Epithelial cell of proximal tubule (primary cell): ENCODE measurements at places on chromosomes 4 and X.
A peak's percentile ranks its signal among the peaks of the same experiment; 100 is the strongest.

DNA sequence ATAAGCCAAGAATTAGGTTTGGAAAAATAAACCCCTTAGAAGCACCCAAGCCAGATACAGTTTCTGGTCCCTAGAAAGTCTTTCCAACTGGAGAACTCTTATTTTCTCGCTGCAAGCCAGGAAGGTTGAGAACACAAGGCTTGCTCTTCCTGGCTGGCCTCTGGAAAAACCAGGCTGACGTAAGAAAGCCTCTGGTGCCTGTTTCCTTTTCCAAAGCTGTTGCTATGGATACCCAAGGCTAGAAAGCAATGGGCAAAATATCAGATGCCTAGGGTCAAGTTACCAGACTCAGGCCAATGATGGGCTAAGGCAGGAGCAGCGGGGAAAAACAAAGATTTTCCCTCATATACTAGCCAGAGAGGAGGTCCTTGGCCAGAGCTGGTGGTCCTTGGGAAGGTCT is 281.6 kb downstream of the KLHL13 start:
- DNase-seq: no peak

DNA sequence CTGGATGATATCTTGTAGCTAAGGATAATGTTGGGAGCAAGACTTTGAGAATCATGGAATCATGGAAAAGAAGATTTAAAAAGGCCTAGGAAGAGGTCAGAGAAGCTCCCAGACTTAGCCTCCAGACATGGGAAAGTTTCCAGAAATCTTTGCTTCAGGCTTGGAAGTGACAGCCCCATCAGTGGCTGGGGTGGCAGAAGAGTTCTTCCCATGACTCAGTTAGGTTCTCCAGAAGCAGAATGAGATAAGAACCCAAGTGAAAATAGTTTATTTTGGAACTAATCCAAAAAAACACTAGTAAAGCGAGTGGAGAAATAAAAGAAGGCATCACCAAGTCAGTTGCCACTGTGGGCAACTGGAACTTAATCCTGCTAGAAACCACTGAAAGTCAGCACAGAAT is 506.9 kb downstream of the MID1IP1 start:
- no peak for DNase-seq

DNA sequence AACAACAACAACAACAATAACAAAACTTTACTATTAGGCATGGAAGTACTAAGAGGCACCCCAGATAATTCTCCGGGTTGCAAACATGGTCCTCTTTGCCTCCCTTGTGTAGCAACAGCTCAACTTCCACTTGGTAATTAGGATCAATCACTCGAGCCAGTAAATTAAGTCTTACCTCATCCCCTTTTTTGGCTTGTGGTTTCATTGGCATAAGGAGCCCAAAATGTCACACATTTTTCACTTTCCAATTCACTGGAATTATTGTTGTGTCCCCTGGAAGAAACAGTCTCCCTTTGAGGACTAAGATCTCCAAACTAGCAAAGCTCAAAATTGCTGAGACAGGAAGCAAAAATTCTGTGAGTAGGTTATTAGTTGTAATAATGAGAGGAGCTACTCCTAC is 49.2 kb upstream of the HSD17B10 start:
- DNase-seq: no peak

- DNase-seq: no peak
These were observed 105.9 kb downstream of the FBXO8 start for GRCh38 chr4:174177536-174177935.

GRCh38 chrX:18424482-18425198 is 768 bp upstream of the CDKL5 start:
- DNase-seq: no peak

DNA sequence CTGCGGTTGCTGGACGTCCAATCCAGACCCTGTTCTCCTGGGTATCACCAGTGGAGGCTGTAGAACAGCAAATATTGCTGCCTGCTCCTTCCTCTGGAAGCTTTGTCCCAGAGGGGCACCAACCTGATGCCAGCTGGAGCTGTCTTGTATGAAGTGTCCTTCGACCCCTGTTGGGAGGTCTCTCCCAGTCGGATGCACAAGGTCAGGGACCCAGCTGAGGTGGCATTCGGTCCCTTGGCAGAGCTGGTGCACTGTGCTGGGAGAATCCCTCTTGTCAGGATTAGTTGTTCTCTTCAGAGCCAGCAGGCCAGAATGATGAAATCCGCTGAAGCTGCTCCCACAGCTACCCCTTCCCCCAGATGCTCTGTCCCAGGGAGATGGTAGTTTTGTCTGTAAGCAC is 110.3 kb upstream of the ZXDB start:
- DNase-seq: no peak

GRCh38 chrX:34437586-34437985 is 219.5 kb downstream of the TMEM47 start:
- DNase-seq: no peak

GRCh38 chrX:46727441-46727840 is 31.5 kb downstream of the SLC9A7 start:
- no peak for DNase-seq

DNA sequence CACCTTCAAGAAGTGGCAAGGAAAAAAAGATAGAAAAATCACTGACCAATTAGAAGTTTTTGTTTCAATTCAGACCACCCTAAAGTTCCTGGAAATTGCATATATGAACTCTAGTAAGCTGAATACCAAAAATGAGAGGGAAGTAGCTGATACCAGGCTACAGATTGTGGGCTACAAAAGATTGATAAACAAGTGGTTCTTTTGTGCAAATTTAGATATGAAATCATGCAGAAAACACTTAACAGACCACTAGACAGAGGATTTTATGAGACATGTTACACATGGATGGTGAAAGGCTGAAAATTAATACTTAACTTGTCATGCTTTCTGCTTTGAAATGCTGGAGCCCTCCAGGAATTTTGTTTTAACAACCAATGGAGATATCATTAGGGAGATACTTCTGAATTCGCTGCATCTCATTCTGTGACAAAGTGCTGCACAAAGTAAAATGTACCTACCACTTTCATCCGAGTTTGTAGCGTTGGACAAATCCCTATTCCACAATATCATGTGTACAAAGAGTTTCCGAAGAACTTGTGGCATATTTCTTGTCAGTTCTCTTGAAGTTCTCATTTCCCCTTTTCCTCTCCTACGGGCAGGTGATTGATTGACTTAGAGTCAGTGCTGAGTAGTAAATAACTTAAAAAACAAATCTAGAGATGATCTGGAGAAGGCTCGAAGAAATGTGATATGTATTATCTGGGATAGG is 235.0 kb downstream of the PALLD start:
- peak; percentile 43 for DNase-seq

- DNase-seq: no peak
These were observed 154.6 kb downstream of the EPHA5 start for GRCh38 chr4:65515646-65516045.

DNA sequence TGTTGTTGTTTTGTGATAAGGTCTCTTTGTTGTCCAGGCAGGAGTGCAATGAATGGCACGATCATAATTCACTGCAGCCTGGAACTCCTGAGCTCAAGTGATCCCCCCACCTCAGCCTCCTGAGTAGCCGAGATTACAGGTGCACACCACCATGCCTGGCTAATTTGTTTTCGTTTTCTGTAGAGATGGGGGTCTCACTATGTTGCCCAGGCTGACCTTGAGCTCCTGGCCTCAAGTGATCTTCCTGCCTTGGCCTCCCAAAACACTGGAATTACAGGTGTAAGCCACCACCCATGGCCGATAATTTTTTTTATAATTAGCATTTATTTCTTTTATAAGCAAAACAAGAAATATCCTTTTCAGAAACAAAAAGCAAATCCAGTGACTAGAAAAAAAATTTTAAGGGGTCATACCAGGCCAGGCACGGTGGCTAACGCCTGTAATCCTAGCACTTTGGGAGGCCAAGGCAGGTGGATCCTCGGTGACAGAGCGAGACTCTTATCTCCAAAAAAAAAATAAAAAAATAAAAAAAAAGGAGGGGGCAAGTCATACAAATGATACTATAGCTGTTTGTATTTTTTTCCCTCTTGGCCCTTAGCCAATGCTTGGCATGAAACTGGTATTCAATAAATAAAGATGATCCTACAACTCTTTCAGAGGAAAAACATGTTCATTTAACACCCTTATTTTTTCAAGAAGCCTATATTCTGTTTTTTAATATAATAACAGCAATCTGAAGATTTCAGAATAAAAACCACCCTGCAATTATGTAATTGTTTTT is 3.4 kb downstream of the PLAC8 start:
- DNase-seq: no peak

DNA sequence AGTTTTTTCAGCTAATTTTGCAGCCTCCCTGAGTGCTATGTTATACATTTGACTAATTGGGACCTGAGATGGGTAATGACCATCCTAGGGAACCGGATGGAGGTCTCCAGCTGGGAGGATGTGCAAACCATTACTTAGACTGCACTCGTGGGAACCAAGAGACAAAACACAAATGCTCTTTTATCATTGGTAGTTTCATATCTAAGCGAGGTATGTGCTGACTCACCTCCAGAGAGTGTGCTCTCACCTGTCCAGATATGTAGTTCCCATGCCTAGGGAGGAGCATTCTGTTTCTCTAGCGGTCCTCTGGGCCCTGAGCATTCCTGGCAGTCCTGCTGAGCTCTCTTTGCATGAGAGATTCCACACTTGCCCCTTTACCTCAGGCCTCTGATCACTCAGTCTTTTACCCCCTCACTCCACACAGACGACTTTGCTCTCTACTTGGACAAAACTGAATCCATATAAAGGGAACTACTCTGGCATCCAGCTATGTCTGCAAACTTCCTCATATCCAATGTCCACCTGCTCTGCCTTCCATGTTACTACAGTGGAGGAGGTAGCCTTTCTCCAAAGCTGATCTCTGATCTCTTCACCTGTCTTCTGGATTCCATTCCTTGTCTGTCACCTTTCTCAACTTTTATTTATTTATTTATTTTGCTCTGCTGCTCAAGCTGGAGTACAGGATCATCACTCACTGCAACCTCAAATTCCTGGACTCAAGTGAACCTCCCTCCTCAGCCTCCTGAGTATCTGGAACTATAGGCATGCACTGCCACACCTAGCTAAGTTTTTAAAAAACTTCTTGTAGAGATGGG is 88.4 kb downstream of the LRP2BP start:
- DNase-seq: no peak

- DNase-seq: no peak
These were observed 168.1 kb upstream of the MAP3K15 start for GRCh38 chrX:19683358-19683757.

GRCh38 chrX:103373581-103373980 is 2.8 kb upstream of the BEX3 start:
- no peak for DNase-seq

GRCh38 chrX:6226596-6227452 is 1.8 kb downstream of the NLGN4X start:
- DNase-seq: no peak

DNA sequence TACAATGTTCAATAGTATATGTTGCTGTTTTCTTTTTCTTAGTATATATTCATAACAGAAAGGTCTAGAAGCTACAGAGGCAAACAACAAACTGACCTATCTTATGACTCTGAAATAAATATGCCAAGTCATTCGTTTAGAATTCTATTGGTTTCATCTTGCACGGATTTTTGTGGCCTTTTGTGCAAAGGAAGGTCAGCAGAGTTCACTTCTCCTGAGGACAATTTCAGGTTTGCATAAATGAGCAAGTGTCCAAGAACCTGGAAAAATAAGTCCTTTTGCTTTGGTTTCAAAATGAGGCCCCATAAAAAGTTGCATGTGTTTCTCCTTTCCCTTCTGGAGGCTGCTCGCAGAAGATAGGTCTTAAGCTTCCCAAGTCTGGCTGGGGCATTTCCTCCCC is 156.9 kb downstream of the APBB2 start:
- no peak for DNase-seq

DNA sequence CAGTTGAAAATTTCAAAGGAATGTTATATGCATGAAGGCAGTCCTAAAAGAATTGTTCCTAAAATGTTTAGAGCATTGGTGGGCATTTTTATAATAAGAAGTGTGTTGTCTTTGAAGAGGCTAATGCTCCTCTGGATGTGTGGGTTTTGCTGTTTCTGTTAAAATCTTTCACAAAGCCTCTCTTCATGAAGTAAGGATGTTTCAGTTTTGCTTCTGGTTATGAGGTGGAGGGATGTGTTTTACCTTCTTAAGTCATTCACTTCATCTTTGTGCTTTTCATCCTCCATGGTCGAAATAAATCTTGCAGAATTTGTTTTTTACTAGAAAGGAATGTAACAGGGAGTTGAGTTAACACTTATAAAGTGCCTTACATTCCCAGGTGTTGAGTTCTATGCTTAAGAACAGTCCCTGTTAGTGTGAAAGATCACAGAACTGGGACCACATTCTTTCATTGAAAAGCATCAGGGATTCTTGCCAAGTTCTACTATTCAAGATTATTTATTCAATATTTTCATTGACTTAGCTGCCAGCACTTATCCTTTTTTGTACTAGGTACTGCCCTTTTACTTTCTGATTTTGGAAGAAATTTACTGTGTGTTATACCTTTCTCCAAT is 21.1 kb downstream of the FHIP1A start:
- DNase-seq: no peak

GRCh38 chrX:26651755-26652154 is 435.8 kb downstream of the MAGEB5 start:
- DNase-seq: no peak

GRCh38 chrX:97616883-97617530 is 733.3 kb downstream of the RPA4 start:
- DNase-seq: peak; percentile 7

- DNase-seq: no peak
These were observed 69.1 kb upstream of the HPGD start for GRCh38 chr4:174591243-174592021.
